ENCODE measurements at places on chromosomes 7 and 10.

DNA sequence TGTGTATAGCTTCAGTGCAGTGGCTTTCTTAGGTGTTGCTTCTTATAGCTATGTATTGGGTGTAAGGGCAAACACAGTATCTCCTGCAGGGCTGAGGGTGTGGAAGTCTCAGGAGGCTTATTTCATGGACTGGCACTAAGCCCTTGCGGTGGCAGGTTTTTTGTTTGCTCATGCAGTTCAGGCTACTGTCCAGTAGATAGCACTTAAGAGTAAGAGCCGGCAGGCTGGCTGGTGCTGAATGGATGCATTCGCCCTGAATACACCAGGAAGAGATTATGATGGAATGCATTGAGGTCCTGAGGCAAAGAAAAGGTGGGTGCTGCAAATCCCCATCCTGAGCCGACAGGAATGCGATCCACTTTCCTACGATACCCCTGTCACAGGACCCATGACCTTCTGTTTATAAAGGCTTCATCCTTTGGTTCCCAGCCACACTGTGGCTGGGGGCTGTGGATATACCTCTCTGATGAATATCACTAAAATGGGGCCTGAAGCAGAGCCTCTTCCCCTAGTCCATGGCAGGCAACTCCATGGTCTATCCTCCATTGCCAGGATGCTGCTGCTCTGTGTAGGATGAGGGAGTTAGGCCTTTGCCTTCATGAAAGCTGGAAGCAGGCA lies 44.9 kb downstream of the ANXA8 start:
- no peaks in the 10 kb centered on the region for H3K4me1 ChIP-seq
- no peaks in the 10 kb centered on the region for H3K36me3 ChIP-seq
- peaks cover 38% of the 10 kb centered on the region for H3K27me3 ChIP-seq
- no peak overlapping the region for H3K4me3 ChIP-seq
- H3K27ac ChIP-seq: no peak overlapping the region
- DNase-seq: peak; percentile 16

DNA sequence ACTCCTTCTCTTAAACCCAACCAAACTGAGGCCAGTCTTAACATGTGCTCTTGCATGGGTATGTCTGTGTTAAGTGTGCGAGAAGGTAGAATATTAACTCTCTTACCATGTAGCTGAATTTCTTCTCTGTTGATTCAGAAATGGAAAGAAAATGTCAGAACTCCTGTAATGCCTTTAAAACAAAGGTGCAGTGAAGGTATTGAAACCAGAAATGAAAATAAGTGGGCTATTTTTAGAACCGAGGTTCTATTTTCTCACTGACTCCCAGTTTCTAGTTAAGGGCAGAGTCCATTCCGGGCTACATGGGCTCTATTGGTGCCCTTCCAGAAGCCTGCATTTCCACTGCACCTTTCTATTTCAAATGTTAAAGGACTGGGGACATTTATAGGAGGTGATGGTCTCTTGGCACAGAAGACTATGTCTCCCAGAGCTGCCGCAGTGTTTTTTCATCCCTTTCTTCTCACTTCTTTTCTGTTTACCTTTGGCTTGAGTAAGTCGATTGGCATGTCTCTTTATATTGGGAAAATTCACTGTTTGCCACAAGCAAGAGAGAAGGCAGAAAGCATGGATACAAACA lies 174.9 kb downstream of the LRMDA start:
- H3K36me3 ChIP-seq: no peaks in the 10 kb centered on the region
- H3K4me3 ChIP-seq: no peak overlapping the region
- no peak for DNase-seq
- no peaks in the 10 kb centered on the region for H3K4me1 ChIP-seq
- H3K27ac ChIP-seq: no peak overlapping the region

- no peak overlapping the region for H3K4me3 ChIP-seq
- no peak for DNase-seq
- H3K27me3 ChIP-seq: peaks cover 2% of the 10 kb centered on the region
- no peaks in the 10 kb centered on the region for H3K36me3 ChIP-seq
- H3K4me1 ChIP-seq: no peaks in the 10 kb centered on the region
Observed at GRCh38 chr10:5830629-5831445, 17.6 kb upstream of the GDI2 start.

DNA sequence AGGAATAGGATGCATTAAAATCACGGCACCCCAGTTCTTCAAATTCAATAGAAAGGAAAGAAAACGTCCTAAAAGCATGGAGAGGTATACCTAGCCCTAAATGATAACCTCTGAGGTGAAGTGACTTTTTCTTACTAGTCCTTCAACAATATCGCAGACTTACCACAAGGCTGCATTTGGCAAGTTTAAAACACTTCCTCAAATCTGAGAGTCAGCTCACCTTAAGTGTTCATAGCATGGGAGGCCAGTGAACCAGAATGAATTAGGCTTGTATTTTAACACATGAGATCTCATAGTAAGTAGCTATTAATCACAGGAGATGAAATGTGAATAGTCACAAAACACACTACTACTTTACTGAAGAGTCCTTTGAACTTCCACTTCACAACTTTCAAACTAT lies 124.2 kb downstream of the RNF32 start:
- H3K27ac ChIP-seq: no peak overlapping the region
- no peak for DNase-seq
- H3K36me3 ChIP-seq: peaks cover 21% of the 10 kb centered on the region
- H3K4me3 ChIP-seq: no peak overlapping the region
- no peaks in the 10 kb centered on the region for H3K27me3 ChIP-seq

DNA sequence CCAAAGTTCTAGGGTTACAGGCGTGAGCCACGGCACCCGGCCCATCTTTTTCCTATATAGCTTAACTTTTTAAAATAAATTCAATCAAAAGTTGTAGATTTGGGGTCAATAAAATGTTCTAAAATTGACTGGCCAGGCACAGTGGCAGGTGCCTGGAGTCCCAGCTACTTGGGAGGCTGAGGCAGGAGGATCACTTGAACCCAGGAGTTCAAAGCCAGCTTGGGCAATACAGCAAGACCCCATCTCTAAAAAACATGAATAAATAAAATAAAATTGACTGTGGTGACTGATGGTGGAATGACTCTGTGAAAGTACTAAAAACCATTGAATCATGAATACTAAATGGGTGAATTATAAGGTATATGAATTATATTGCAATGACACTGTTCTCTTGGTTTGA lies 20.8 kb downstream of the P4HA1 start:
- H3K36me3 ChIP-seq: peaks cover 31% of the 10 kb centered on the region
- no peak for DNase-seq
- no peak overlapping the region for H3K27ac ChIP-seq
- H3K4me1 ChIP-seq: peaks cover 20% of the 10 kb centered on the region
- H3K4me3 ChIP-seq: no peak overlapping the region

DNA sequence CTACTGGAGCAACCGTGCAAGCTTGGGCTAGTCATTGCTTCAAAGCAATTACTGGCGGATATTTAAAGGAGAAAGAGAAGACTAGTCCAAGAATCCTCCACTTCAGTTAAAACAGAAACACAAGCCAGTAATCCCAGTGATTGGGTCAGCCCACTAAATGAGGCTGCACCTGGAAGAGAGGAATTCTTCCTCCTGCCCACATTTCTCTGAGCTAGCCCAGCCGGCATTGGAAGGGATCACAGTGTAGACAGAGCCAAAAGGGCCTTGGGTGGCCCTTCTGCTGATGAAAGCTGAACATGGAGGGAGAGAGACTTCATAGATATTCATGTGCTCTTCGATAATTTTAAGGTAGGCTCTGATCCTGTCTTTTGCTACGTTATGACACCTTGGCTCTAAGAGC lies 228.4 kb downstream of the KIAA1217 start:
- H3K4me3 ChIP-seq: no peak overlapping the region
- no peak overlapping the region for H3K27ac ChIP-seq
- DNase-seq: no peak
- no peaks in the 10 kb centered on the region for H3K4me1 ChIP-seq

DNA sequence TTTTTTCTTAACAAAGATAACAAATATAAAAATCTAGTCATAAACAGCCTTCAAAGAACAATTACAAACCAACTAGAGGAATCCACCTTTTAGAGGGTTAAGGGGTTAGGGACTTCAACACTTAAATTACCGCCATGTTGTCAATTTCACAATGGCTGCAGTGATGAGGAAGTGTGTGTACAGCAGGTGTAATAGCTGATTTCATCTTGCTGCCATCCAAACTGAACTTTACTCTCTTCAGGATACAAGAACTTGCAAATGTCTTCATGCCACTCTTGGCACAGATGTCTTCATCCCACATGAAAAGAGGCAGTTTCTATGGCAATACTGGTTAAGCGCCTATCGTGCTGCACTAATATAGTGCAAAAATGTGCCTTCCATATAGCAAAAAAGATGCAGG lies 401.0 kb downstream of the PHF14 start:
- no peaks in the 10 kb centered on the region for H3K36me3 ChIP-seq
- H3K4me1 ChIP-seq: no peaks in the 10 kb centered on the region
- H3K27me3 ChIP-seq: peaks cover 3% of the 10 kb centered on the region
- DNase-seq: no peak
- no peak overlapping the region for H3K4me3 ChIP-seq

DNA sequence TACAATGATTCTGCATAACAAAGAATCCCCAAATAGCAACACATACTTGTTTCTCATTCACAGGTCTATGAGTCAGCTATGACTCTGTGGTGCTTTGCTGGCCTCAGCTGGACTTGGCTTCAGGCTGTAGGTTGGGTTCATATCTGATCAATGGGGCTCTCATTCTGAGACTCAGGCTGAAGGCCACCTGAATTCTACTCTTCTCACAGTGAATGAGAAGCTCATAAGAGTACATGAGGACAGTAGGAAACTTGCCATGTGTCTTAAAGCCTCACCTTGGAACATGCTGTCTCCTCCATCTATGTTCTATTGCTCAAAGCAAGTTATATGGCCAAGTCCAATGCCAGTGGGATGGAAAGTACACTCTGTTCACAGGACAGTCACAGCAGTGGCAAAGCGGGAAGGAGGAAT lies 292.9 kb downstream of the BMPER start:
- no peaks in the 10 kb centered on the region for H3K4me1 ChIP-seq
- H3K36me3 ChIP-seq: no peaks in the 10 kb centered on the region
- H3K27me3 ChIP-seq: no peaks in the 10 kb centered on the region
